ENCODE measurements at places on chromosomes 2 and 18.

DNA sequence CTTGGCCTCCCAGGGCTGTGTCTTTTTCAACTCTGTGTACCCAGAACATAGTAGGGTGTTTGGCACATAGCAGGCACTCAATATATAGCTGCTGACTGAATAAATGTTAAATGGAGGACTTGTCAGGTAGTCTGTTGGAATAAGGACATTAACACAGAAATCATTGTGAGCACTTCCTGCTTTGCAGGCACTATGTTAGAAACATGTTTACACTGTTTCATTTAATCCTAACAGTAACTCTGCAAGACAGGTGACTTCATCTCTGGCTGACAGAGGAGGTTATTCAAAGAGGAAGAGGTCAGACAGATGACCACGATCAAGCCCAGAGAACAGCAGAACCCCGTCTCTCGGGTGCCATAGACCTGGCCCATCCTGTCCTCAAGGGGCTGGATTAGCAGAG, 28.0 kb upstream of the PIEZO2 start:
- DNase-seq = no peak

GRCh38 chr2:107285621-107286299, 399.8 kb upstream of the ST6GAL2 start:
- no peak for DNase-seq

DNA sequence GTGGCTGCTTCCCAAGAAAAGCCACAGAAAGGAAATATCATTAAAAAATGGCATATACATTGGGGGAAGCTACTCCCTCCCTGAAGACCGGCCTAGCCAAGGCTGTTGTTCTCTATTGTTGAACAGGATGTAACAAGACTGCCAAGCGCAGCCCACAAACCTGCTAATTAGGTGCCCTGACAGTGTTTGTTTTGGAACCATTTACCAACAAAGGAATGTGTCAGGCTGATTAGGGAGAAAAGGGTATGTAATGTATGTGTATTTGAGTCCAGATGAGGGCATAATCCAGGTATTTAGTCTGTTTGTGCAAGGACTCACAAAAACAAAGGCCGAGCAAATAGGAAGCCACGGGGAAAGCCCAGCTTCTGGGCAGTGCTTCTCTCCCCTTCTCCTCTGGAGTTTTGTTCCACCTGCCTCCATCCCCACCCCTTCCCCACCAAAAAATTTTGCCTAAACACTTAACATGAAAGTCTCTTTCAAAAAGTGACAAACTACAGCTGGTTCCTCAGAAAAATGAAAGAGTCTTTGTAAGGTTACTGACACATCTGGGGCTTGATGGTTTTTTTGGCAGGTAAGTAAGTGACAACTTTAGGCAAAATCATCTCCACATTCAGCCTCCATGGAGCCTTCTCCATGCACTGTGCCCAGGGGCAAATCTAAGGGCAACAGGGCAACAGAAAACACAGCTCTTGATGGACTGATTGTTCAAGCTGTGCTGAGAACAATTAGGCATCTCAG, 78.3 kb upstream of the FZD5 start:
- DNase-seq = peak; percentile 86

DNA sequence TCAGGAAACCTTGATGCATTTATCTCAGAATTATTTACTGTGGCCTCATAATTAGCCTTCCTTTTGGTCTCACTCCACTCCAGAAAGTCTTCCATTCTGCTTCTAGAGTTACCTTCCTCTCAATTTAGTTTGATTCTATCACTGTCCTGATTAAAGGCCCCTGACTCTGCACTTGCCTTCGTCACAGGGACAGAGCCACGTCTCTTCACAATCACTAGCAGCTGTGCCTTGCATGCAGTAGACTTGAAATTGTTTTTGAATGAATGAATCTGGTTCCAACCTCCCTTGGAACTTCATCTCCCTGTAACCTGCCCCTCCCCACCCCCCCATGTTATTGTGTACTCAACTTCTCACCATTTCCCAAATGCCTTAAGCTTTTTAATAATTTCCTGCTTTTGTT, 52.4 kb downstream of the OSBPL6 start:
- no peak for DNase-seq

- no peak for DNase-seq
These were observed 63.7 kb downstream of the EIPR1 start for GRCh38 chr2:3313781-3314375.

DNA sequence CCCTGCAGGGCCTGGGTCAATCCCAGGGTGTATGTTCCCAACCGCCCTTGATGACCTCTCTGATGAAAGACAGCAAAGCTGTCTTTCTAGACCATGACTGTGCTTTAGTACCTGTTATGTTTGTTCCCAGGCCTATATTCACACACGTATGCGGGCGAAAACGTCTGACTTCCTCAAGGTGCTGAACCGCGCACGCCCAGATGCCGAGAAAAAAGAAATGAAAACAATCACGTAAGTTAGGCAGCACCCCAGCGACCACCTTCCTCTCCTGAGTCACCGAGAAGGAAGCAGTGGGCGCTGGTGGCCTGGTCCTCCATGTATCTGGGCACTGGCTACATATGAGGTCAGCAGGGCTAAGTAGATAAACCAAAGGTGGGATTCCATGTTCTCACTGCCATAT, 11.1 kb upstream of the GPBAR1 start:
- DNase-seq = no peak

- DNase-seq = no peak
These were observed 603.8 kb upstream of the LINC00305 start for GRCh38 chr18:64752707-64753106.

- DNase-seq = no peak
These were observed 529 bp upstream of the MTA3 start for GRCh38 chr2:42567806-42568400.

- no peak for DNase-seq
These were observed 22.6 kb upstream of the ID2 start for GRCh38 chr2:8659092-8659734.

- DNase-seq = no peak
These were observed 69.7 kb upstream of the CAB39 start for GRCh38 chr2:230642966-230643365.

GRCh38 chr2:11726384-11726783, 20.0 kb upstream of the LPIN1 start:
- no peak for DNase-seq

DNA sequence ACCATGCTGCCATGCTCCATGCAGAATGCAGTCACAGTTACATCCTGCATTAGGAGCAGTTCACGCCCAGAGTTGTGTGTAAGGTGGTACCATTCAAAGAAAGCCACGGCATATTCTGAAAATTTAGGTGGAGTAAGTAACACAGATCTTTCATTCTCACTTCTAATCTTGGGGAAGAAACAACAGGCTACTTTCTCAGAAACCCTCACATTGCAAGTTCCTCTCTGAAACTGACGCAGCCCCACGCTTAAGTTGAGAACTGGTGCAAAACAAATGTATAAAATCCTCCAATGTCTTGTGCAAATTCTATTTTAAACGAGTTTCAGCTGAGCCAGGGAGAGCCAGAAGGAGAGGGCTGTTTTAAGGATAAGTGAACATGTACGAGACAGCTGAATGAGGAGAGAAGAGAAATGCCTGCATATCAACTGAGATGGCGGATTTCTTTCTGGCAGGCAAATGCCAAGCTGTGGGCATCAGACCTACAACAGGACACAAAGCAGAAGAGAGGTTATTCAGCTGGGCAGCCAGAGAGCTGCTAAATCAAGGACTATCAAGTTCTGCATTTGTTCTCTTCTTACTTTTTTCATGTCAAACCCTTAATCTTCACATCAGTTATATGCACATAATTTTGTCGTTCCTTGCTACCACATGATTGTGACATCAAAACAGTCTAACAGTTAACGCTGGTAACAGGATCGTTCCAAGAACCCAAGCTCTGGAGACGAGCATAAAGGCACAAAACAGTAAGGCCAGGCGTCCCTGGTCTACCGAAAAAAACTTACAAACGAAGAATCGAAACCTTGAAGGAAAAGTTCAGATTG, 6.4 kb downstream of the ARL4C start:
- no peak for DNase-seq

DNA sequence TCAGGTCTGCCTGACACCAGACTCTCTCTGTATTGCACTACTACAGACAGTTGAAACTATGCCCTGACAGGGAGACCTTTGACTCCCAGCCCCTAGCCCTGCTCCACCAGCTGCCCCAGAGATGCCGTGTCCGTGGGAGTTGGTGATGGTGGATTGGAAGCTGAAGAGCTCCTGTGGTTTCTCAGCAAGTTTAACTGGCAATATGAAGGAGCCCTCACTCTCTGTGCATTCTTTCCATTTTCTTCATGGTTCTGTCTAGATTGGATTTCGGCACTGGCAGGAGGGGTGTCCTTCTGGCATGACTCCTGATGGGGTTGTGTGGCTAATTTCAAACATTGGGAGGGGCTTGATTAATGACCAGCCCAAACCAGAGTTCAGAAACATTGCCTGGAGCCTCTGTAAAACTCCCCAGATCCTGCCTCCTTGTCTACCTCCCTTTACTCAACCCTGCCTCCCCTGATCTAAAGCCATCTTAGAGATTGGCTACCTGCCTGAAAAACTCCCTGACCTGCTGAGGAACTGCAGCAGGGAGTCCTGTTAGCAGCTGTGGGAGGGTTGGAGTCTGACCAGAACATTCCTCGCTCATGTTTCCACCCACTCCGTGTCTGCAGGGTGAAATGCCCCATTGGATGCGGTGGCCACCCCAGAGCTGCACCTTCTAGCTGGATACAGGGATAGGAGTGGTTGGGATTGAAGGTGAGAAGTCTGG, 206.9 kb upstream of the SPRED2 start:
- no peak for DNase-seq

GRCh38 chr2:7703543-7704144, 786.4 kb downstream of the RNF144A start:
- peak; percentile 41 for DNase-seq

All from NCI-H1417 treated with DMSO at 0.1 percent for 48 hours (cell line).